ENCODE measurements at places on chromosomes 12 and 14.

- DNase-seq, result no peak
Observed at GRCh38 chr12:110590806-110591326, 7.7 kb upstream of the PPTC7 start.

DNA sequence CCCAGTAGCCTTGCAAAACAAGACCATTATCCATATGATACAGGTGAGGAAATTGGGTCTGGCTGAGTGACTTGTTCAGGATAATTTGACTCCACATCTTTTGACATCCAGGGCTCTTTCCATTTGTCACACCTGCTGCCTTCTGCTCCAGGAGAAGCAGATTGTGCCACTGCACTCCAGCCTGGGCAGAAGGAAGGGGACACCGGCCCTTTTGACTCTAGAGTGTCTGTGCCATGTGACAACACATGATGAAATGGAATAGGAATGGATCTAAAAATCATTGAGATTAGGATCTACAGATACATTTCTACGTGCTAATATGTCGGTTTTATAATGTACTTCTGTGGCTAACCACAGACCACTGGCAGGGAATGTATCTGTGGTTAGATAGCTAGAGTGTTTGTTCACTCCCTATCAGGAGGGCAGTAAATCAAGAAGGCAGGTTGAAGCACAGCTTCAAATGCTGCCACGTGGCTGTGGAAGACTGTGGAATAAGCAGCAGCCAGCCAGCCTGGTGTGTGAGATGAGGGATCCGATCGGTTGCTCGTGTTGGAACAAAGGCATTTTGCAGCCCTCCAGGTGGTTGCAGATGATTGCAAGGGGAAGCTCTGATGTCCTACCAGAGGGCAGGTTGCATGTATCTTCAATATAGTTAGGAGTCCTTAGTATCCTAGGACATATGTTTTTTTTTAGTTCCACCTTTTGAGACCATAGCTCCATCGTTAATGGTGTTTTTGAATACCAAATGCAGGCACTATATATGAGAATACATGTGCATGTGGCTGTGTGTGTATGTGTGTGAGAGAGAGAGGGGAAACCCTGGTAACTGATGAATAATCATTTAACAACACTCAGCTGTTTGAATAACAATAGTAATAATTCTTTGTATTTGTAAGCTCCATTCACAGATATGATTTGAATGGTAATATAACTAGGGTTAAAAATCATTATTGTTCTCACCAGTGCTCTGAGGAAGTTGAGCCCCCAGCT is 28.6 kb downstream of the EML1 start:
- no peak for DNase-seq

GRCh38 chr12:64186789-64187188 is 35.3 kb downstream of the KICS2 start:
- no peak for DNase-seq

DNA sequence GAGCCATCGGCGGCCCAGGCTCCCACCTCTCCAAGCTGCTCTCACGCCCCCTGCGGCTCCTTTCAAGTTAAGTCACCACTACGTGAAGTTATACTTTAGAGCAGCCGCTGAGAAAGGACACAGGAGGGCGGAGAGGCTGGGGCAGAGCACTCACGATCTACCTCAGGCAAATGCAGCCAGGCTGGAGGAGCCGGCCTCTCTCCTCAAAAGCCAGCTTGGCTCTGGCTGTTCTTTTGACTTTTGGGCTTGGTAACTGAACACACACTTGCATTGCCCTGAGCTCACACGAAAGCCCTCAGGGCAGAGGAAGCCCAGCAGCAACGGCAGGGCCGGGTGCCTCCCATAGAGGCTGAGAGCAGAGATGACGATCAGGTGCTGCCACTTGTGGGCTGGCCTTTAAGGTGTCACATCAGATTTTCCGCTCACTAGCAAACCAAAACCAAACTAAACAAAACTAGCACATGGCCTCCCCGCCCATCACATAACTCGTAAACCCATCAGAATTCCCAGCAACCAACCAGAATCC is 75.2 kb downstream of the PITPNM2 start:
- DNase-seq, result no peak

GRCh38 chr14:74863274-74863673 is 12.7 kb downstream of the PROX2 start:
- peak; percentile 35 for DNase-seq
